NCI-H1436 treated with DMSO at 0.1 percent for 48 hours (cell line): ENCODE measurements at places on chromosomes 6 and 20.

- DNase-seq = no peak
Observed at GRCh38 chr20:21206584-21206983, 80.7 kb downstream of the KIZ start.

DNA sequence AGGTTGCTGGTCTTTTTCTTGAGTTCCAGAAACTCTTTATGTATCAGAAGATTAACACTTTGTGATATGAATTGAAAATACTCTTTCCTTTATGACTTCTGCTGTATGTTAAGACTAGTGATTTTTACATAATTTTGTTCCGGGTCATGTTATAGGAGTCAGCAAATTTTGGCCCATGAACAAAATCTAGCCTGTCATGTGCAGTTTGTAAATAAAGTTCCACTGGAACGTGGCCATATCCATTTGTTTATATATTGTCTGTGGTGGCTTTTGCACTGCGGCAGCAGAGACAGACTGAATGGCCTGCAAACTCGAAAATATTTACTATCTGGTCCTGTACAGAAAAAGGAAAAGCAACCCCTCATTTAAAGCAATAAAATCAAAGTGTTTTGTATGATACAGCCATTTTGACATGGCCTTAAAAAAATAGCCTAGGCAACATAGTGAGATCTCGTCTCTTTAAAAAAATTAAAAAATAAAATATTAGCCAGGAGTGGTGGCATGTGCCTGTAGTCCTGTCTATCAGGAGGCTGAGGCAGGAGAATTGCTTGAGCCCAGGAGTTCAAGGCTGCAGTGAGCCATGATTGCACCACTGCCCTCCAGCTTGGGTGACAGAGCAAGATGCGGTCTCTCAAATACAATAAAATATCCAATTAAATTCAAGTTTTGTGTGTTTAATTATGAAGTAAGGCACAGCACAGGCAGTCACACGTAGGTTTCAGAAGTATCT is 36.9 kb downstream of the SNX9 start:
- no peak for DNase-seq

DNA sequence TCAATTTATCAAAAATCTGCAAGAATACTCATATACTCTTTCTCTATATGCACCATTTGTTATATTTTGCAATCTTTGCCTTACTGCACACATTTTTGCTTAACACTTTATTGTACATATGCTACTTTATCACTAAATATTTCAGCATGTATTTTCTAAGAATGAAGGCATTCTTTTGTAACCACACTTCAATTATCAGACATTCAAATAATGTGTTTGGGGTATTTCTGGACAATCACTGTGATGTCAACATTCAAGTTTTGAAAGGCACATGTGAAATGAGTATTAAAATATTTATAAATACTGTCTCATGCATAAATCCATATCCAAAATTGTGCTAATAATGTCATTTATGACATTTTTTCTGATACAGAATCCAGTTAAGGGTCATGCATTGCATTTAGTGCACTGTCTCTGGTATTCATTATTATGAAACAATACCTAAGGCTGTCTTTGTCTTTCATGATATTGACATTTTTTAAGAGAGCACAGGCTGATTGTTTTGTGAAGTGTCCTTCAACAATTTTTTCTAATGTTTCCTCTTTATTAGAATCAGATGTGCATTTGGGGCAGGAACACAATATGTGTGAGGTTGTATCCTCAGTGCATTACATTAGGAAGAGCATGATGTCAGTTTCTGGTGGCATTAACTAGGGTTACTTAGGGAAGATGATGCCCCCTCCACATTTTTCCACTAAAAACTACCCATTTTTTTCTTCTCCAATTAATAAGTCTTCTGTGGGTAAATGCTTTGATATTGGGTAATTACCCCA is 105.7 kb downstream of the MTFR2 start:
- no peak for DNase-seq

DNA sequence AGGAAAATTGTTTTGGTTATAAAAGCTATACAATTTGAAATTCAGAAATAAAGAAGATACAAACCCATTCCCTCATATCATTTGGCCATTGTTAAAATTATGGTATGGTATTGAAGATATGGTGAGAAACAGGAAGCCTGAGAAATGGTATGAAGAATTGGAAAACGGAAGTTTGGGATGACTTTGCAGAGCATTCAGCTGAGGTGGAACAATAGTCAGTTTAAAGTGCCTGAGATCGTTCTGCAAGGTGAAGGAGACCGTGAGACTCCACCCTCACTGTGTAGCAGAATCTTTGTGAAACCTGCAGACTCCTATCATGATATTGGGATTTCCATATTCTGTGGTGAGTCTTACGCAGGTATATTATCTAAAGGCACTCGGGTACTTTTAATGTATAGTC is 97.3 kb downstream of the ADGRB3 start:
- no peak for DNase-seq

GRCh38 chr6:20810727-20811108 is 276.5 kb downstream of the CDKAL1 start:
- DNase-seq = no peak

DNA sequence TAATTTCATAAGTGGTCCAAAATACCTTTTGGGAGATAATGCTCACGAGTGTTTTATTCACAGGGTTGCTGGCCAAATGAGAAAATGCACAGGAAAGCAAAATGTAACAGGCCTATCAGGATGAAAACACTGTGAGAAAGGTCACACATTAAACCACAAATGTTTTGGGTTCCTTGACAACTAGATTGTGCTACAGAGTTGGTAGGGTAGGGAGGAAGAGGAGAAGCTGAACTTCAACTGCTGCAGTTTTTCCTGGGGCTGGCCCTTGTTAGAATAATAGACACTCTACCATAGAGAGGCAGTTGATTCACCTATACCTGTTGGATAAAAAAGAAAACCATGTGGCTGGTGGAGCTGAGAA is 28.1 kb upstream of the PAQR8 start:
- no peak for DNase-seq
